ENCODE measurements at places on chromosomes 5 and 9.
A peak's percentile ranks its signal among the peaks of the same experiment; 100 is the strongest.

- DNase-seq: no peak
These were observed 2045.9 kb upstream of the WWC1 start for GRCh38 chr5:166245556-166245955.

DNA sequence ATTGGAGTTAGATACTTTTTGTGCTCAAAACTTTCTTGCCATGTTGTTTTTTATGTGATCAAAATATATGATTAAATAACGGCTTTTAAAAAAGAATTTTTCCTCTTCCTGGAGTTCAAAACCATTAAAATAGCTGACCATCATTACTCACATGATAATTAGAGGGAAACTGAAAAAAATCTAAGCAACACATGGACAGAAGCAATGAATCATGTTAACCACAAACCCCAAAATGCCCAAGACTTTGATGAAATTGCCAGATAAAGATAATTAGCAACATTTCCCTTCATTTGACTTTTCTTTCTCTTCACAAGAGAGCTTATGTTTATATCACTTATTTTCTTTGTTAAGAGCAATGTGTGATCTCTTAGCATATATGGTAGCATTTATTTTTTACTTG, 1294.2 kb downstream of the EFNA5 start:
- peak; percentile 47 for DNase-seq

GRCh38 chr5:177023303-177023664, 788 bp downstream of the ZNF346 start:
- no peak for DNase-seq

DNA sequence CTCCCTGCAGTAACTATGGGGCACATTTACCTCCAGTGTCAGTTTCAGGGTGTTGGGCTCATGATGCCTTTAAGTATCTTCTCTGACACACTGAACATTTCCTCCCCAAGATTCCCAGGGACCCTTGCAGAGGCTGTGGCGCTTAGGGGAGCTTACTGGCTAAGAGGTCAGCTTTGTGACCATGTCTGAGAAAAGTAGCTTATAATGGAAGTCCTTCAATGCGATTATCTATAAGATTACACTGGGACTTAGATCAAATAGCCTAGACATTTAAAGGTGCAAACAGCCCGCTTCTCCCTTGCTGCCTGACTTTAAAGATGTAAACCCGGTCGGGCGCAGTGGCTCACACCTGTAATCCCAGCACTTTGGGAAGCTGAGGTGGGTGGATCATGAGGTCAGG, 25.4 kb downstream of the FABP6 start:
- no peak for DNase-seq

DNA sequence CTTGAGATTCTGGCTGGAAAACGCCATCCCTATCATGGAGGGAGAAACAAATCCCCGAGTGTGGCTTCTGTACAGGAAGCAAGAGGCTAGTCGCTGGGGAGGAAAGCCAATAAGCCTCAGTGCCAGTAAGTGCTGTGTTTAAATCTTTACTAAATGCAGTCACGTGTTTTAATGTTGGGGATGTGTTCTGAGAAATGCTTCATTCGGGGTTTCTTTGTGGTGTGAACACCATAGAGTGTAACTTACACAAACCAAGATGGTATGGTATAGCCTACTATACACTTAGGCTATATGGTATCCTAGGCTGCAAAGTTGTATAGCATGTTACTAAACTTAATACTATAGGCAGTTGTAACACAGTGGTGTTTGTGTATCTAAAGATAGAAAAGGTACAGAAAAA, 94.7 kb downstream of the GCNT1 start:
- no peak for DNase-seq

GRCh38 chr9:19409401-19410194, 789 bp downstream of the ACER2 start:
- peak; percentile 24 for DNase-seq

DNA sequence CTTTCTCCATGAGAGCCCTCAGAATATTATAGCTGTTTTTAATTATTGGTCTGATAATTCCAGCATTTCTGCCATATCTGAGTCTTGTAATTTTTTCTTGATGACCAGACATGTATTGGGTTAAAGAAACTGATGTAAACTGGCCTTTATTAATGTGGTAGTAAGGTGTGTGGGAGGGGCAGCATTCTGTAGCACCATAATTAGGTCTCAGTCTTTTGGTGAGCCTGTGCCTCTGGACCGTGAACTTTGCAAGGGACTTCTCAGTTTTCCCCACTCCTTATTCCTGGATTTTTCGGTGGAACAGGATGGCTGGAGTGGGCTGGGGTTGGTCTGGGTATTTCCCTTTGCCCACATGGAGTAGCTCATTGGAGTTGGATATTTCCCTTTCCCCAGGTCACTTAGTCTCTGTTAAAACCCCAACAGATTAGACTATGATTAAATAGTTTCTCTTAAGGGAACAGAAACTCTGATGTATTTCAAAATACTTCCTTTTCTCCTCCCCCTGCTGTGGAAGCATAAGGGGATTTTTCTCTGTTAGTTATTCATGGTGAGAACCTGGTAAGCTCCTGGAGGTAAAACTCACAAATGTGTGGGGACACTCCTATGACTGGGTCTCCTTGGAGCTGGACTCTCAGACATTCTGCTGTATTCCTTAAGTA, 52.4 kb downstream of the FSD1L start:
- DNase-seq: no peak

DNA sequence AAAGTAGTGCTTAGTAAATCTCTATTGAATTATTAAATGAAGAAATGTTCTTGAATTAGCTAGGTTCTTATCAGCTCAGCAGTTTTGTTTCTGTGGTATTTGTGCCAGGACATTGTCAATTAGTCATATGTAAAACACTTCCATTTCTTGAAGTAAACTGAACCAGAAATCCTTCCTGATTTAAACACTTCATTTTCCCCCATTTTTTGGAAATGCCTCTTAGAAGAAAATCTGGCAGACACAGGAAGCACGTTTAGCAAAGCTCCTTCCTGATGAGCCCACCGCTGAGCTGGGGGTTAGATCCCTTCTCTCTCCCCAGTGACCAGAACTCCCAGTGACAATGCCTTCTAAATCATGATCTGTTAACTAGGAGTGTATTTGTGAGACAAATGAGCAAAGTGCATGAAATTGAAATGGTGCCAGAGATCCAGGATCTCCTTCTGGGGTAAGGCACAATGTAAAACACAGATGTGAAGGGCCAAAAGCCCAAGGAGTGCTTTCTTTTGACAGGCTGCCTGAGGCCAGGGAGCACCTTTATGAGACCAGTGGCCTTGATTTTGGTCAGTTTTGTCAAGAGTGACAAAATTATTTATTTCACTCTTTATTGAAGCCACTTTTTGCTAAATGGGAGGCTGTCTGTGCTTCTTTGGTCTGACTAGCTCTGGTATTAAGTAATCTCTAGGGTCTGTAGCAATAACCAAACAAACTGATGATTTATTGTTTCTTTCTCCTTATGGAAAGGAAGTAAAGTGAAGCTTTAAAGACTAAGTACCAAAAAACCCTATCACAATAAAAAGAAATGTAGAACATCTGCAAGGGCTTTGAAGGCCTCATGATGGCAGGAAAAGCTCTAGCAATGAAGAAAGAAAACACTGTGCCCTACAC, 25.5 kb upstream of the RUSC2 start:
- DNase-seq: peak; percentile 60

- no peak for DNase-seq
These were observed 132.1 kb downstream of the PHF2 start for GRCh38 chr9:93708289-93708986.

DNA sequence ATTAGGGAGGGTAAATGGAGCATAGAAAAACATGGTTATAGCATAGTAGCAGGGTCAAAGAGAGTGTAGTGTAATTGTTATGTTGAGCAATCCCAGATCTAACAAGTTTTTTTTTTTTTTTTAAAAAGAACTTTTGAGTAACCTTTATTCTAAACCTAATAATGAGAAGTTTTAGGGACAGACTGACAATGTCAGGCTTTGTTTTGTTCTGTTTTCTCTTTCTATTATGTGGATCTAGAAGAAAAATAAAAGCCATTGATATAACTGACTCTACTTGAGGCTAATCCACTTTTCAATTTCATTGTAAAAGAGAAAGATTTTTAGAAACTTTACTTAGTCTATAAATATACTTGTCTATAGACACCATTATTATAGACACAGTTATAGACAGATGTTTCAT, 200.0 kb downstream of the FAM170A start:
- no peak for DNase-seq

GRCh38 chr5:132017316-132017715, 5.9 kb upstream of the ACSL6 start:
- no peak for DNase-seq

- no peak for DNase-seq
These were observed 81.4 kb downstream of the C9orf152 start for GRCh38 chr9:110126499-110126941.

DNA sequence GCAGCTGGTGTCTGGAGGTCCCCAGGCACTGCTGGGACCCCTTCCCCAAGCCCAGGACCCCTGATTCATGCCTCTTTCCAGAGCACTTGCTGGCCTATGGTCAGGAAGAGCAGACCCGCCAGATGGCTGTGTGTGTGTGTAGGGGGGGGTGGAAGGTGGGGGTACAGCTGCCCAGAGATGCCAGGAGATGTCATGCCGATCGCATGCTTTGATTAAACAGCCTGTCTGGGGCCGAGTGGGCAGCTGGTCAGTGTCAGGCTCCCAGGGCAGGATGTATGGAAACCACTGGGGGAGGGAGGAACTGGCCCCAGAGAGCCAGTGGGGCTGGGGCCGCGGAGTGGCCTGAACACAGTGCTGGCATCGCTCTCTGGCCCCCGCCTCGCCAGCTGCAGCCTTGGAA, 23.7 kb downstream of the RXRA start:
- no peak for DNase-seq

DNA sequence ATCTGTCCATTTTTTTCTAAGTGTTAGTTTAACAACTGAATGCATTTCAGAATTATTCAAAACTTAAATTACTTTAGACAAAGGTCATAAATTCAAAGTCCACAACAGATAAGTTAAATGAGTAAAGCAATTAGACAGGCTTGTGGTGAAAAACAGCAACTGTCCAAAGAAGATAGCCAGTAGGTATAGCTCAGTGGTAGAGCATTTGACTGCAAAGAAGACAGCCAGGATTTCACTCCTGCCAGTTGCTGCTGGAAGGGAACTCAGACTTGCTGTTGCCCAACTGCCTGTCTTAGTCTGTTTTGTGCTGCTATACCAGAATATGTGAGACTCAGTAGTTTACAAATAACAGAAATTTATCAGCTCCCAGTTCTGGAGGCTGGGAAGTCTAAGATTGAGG, 10.0 kb downstream of the FANCC start:
- no peak for DNase-seq

DNA sequence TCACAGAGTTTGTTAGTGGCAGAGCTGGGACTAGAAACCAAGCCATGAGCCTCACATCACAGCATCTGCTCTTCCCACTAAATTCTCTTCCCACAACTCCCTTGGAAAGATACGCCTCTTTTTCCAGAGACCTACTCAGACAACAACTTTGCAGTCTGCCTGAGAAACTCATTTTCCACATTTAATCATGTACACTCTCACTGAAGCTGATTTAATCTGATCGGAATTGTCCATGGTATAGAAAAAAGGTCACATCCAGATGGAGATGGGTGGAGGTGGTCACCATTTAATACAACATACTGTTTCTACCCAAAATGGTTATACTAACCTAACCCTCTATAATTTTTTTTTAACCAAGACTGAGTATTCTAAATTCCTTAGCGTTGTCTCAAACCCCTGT, 366.2 kb downstream of the ENC1 start:
- DNase-seq: no peak

DNA sequence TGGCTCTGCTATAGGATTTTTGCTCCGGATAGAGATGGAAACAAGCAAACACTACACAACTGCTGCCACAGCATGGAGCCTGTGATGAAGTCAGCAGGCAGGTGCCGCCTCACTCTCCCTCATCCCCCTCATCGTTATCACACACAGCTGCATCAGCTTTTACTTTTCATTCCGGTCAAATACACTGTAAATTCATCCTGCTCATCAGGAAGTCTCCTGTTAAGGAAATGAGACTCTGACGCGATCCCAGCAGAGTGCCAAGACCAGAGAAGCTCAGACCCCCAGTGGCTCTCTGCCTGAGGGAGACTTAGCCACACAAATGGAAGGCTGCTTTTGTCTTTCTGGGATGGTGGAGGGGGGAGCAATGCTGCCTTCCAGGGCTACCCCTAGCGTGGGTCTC, 270.2 kb downstream of the ELAVL2 start:
- DNase-seq: no peak

GRCh38 chr9:68704814-68705530, at the start of gene PIP5K1B:
Gene PIP5K1B (plus strand): TSS chr9:68705240. CDS start chr9:68822615, 117,375 bp downstream.
- DNase-seq: peak; percentile 19

DNA sequence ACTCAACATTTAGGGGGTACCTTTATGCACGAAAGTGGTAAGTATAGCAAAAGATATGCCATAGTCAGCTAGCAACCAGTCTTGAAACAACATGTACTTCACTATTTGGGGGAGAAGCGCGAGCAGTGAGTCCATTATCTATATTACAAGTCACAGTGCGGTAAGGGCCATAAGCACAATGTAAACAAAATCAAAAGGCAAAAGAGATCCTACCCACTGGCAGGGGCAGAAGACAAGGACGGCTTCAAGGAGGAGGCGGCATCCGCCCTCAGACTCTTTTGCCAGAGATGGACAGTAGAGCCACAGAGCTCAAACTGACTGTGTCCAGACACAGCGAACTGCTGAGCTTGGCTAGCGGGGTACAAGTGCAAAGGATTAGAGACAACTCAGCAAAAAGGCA, 9.6 kb downstream of the MAPK9 start:
- no peak for DNase-seq

- no peak for DNase-seq
These were observed 15.7 kb upstream of the STARD4 start for GRCh38 chr5:111528056-111528455.

Data from foreskin fibroblast (primary cell).